T-helper 2 cell (primary cell): ENCODE measurements at places on chromosomes 4 and X.

- DNase-seq = no peak
These were observed 98.7 kb downstream of the KDM6A start for GRCh38 chrX:44971674-44972073.

- DNase-seq = no peak
These were observed 288.5 kb downstream of the FBXW7 start for GRCh38 chr4:152247271-152247975.

- no peak for DNase-seq
These were observed 2.7 kb upstream of the TMSB4X start for GRCh38 chrX:12972243-12972642.

- no peak for DNase-seq
These were observed 7.3 kb downstream of the RPS4X start for GRCh38 chrX:72269671-72270251.

DNA sequence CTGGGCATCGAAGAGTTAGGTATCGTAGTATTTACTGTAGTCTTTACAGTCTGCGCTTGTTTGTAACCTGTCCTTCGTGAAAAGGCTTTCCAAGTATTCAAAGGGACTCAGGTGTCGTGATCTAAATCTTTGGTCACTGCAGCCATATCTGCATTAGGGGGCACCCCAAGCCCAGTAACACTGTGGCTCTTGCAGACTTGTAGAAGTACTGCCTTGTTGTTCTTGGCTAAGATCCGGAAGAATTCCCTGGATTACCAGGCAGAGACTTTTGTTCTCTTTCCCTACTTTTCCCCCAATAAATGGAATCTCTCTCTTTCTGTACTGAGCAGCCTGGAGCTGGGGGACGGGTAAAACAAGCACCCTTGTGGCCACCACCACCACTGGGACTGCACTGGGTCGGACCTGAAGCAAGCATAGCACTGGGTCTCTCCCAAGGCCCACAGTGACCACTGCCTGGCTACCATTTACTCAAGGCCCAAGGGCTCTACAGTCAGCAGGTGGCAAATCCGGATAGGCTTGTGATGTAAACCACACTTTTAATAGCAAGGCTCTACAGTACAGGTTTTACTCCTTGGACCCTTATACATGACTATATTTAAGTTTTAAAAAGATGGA, 12.0 kb downstream of the CXorf58 start:
- DNase-seq = no peak

- no peak for DNase-seq
These were observed 58.3 kb upstream of the PACRGL start for GRCh38 chr4:20641976-20642375.

GRCh38 chr4:187961171-187961570, 34.4 kb upstream of the ZFP42 start:
- no peak for DNase-seq

- no peak for DNase-seq
These were observed 55.9 kb upstream of the USP9X start for GRCh38 chrX:41029332-41029731.

DNA sequence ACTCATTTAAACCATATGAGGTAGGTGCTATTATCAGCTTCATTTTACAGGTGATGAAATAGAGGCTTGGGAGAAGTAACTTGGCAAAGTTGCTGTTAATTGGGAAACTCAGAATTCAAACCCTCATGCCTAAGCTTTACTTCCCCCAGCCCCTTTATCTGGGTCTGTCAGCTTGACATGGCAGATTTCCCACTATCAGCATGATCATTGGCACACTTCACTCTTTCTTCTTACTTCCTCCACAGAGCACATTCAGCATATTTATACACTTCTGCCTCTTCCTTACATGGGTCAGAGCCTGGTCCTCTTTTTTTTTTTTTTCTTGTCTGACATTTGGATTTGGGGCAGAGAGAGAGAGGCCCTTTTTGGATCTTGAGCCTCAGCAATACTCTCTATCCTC, 56.5 kb upstream of the ARX start:
- DNase-seq = no peak

GRCh38 chr4:89287945-89288344, 19.7 kb downstream of the GPRIN3 start:
- no peak for DNase-seq

GRCh38 chr4:73922766-73923630, 53.8 kb downstream of the CXCL1 start:
- no peak for DNase-seq

- DNase-seq = no peak
These were observed 49.5 kb downstream of the USP53 start for GRCh38 chr4:119261986-119262385.

DNA sequence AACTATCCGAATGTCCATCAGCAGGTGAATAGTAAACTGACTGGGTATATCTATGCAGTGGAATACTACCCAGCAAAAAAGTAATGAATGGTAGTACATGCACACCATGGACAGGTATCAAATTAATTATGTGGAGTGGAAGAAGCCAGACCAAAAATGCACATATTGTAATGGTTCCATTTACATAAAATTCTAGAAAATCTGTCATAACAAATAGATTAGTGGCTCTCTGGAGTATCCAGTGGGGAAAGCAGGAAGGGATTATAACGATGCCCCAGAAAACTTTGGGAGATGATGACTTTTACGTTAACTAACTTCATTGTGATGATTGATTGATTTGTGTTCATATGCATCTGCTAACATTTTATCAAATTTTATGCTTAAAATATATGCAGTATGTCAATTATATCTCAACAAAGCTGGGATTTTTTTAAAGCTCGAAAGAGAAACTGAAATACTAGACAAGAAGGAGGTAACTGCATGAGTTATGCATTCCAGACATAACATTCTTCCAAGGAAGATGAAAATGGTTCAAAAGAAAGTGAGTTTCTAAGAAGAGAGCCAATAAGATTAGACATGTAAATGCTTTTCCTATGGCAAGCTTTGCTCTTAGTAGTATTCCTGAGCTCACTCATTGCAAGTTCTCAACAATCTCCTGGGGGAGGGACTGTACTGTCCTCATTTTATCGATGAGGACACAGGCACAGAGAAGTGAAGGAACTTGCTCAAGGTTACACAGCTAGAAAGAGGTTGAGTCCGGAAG, 58.6 kb upstream of the MSX1 start:
- DNase-seq = no peak

- DNase-seq = no peak
These were observed 41.3 kb upstream of the PRKG2 start for GRCh38 chr4:81256059-81256970.

GRCh38 chr4:105042451-105042850, 104.2 kb upstream of the TET2 start:
- no peak for DNase-seq

DNA sequence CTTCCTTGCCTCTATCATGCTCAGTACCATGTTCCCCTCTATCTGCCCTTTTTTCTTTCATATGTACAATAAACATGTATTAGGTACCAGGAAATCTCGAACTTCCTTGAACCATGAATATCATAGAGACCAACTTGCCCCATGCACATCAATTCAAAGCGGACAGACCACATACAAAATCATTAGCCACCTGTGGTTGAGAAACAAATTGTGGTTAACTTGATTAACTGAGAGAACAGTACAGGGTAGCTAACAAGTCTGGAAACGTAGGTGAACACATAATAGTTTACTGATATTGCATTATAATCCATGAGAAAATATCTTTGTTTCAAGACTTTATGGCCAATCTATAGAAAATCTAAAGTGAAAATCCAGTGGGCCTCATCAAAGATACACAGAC, 8.2 kb downstream of the CASP3 start:
- no peak for DNase-seq

- DNase-seq = no peak
These were observed 70.4 kb upstream of the SLC7A11 start for GRCh38 chr4:138312536-138312911.

DNA sequence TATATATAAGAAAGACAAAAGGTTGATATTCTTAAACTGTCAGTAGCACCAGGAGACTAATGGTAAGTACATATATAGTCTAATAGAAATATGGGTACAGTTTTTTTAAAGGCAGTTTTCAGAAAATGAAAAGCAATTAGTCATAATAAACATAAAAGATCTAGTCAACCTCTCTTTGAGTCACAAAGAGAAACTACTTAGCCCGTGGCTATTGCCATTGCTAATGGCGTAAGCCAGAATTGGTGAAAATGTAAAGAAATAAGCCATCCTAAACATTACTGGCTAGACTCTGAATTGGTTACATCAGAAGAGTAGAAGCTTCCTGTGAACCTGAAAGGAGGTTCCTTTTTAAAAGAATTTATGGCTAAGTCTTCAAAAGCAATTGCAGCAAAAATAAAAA, 668.7 kb upstream of the CPEB2 start:
- DNase-seq = no peak
